ENCODE measurements at places on chromosomes 2 and 18.
A peak's percentile ranks its signal among the peaks of the same experiment; 100 is the strongest.

DNA sequence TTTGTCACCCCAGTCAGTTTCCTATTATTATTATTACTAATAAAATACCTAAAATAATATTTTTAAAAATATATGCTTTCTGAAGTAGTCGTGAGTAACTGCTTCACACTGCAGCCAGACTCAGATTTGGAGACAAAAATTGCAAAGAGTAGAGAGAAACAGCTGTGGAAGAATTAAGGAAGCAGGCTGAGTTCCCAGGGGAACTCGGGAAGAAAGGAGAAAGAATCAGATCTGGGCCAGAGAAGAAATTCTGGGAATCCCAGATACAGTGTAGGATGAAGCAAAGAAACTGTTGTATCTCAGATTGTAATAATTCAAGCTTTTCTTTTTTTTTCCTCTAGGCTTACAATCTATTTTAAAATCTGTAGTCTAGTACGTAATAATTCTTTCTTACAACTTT is 182.3 kb downstream of the FTCDNL1 start:
- peak; percentile 36 for DNase-seq

GRCh38 chr18:3498698-3499471 is 48.9 kb downstream of the TGIF1 start:
- DNase-seq = peak; percentile 65

DNA sequence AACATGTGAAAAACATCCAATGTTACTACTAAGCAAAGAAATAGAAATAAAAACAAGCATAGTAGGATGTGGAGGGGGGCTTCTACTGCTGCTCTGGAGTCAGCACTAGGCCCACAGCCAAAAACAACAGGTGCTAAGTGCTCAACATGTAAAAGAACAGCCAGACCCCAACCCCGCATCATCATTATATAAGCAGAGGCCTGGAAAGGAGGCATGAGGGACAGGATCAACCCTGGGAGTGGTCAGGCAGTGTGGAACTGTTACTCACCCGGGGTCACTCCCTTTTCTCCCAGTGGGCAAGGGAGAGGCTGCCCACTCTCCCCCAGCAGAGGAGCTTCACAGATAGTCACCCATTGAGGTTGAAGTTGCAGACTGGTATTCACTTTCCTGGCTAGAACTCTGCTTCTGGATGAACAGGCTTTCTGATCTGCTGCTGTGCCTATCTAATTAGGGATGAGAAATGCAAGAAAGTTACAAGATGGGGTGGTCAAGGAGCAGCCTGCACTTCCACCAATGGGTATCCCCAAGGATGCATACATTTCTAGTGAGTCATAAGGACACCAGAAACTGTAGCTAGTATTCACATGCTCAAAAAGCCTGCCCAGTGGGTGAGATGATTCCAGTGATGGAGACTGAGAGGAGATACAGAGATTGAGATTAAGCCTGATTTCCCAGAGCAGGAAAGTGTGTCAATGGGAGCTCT is 480.1 kb upstream of the TCF4 start:
- peak; percentile 82 for DNase-seq

DNA sequence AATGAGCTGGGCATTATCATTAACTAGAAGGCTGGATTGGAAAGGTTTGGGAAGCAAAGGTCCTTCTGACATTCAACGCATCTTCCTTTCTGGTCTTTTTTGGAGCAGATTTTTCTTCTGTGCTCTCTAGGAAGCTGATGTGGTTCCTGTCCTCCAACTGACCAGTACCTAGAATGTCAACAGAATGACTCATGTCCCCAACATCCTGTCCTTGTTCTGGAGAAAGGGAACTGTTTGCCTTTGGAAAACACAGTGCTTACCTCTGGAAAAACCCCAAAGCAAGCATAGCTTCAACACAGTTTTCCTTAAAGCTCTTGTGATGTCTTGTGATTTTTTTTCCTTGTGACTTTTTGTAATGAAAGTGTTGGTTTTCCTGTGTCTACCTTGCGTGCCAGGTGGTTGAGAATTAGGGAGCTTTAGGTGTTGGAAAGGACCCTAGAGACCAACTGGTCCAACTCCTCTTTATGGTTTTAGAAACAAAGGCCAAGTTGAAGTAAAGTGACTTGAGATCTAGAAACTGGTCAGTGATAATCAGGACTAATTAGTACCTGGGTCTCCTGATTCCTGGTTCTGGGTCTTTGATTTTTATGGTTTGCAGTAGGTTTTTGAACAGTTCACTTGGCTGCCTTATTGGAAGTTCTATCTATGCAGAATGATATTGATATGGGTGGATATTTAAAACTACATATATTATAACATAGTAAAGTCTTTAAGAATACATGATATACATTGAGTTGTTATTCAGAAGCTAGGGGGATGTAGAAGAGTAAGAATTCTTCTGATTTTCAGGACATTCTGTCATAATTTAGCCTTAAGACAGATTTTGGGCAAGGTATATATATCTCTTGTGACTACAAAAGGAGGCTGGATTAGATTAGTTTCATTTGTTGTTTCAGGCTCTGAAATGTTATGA is 70.5 kb downstream of the FMNL2 start:
- DNase-seq = no peak

DNA sequence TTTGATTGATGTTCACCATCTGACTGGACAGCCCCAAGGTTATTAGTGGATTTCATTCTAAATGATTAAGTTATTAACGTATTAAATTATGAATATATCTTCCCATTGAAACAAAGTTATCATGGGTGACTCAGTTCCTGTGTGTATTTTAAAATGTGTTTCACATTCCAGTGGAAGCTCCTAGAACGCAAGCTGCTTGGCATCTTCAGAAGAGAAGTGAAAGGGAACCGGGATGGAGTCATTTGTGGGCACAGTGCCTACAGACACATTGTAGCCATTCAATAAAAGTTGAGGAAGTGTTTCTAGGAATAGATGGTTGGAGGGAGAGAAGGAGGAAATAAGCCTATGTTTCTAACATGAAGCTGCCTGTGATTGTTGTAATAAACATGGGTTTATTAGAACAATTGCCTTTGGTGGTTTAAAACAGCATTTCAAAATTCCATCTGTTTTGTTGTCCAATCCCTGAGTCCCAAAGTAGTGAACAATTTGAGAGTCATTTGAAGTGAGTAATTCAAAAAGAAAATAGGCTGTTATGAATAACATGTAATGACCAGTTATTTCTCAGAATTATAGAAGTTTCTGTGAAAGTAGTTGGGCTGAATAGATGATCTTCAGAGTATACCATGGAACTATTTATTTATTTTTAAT is 143.5 kb downstream of the PKP4 start:
- peak; percentile 39 for DNase-seq

DNA sequence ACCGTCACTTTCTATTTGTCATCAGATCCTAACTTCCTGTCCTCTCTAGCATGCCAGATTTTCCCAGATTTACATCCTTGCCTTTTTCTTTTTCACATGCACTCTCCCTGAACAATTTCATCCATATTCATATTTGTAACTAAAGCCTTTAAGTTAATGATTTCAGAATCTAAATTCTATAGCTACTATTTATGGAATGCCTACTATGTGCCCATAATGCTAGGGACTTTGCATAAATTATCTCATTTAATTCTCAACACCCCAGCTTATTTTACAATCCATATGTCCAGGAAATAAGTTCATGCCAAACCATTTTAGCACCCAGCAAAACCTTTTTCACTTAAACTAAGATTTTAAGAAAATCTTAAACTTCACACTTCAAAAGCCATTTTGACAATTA is 531.9 kb downstream of the NUP35 start:
- DNase-seq = no peak

GRCh38 chr18:48815581-48816324 is 135.0 kb downstream of the SMAD7 start:
- DNase-seq = peak; percentile 8

DNA sequence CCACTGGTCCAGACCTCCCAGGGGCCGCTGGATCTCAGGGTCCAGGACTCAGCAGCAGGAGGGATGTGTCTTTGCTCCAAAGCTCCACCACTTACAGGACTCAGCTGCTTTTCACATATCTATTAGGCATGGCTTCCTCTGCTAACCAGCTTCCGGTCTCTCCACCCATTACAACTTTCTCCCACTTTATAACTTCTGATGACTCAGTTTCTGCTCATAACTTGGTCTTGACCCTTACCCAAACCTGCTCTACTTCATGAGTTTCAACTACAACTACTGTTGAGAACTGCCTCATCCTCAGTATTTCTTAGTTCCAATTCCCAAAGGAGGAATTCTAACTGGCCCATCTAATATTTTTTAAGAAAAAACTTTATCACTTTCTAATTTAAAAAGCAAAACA is 17.2 kb downstream of the SULT1C2 start:
- no peak for DNase-seq

DNA sequence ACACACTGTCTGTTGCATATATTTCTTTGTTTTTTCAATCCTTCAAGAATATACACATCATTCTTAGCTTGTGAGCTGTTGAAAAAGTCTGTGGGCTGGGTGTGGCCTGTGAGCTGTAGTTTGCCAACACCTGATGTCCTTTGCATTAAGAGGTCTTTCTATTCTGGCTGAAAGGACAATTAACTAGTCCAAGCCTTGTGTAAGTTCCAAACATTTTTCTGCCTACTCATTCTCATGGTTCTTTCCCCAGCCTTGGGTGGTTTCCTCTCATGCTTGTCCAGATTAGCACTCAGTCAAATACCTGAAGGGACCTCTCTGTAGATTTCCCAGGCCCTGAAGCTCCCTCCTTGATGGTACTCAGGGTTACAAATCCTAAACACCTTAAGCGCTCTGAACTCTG is 57.8 kb upstream of the NABP1 start:
- DNase-seq = no peak

GRCh38 chr2:83654091-83654611 is 804.9 kb downstream of the SUCLG1 start:
- DNase-seq = no peak

DNA sequence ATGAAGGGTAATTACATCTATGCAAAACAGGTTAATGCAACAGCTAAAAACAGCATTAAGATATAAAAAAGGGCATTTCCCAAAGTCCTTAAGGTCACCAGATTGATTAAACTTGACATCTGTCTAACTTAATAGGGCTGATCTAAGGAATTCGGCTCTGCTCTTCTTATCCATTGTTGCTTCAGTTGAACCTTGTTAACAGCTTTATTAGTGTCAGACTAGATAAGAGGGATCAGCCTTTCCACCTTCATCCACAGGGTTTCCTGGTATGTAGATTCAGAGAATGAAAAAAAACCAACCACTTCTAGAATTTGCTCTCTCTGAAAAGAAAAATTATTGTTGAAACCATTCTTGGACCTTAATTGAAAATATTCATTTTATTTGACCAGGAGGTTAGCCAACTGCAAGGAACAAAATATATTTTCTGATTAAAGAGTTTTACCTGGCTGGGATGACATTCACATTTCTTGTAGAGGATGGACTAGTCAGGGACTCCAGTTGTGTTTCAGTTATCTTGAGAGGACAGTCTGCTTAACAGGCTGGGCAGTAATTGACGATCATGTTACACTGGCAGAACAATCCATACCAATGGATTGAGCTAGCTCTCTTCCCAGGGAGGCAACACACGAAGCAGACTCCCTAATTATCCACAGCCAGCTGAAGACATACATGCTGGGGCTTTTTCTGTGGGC is 357.4 kb upstream of the ACVR2A start:
- no peak for DNase-seq

DNA sequence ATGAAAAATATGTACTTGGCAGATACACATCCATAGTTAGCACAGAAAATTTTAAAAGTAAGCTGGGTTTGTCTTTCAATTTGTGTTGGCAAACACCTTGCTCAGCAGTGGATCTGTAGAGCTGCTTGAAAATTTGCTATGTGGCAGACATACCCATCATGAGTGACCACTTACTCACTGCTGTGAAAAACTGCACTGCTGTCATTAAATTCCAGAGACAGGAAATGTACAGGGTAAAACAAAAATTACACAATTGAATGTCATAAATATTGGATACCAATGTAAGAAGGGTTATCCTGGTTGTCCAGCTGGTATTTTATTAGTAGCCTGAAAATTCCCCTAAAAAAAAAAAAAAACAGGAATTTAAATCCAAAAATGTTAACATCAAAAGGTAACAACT is 24.5 kb downstream of the NIF3L1 start:
- DNase-seq = no peak

- DNase-seq = no peak
Measured at GRCh38 chr2:31334311-31335026, 80.1 kb downstream of the XDH start.

- no peak for DNase-seq
Measured at GRCh38 chr18:76380791-76381405, 114.1 kb downstream of the ZNF516 start.

DNA sequence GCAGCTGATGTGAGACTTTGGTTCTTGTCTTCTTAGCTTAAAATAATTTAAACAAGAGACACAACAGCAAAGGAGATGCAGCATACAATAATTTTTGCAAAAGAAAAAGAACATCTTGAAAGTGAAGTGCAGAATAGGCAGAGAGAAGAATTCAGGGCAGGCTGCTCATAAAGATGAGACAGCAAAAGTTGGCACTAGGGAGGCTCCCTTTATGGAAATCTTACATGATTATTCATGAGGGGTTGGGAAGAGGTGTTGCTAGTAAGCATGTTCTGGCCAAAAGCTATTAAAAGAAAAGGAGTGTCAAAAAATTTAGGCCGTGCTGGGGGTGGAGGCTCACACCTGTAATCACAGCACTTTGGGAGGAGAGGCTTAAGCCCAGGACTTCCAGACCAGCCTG is 4.2 kb upstream of the ALPP start:
- DNase-seq = no peak

- DNase-seq = no peak
Measured at GRCh38 chr2:20094142-20094755, 42.8 kb upstream of the LAPTM4A start.

- no peak for DNase-seq
Measured at GRCh38 chr2:67462738-67463496, 65.8 kb downstream of the ETAA1 start.

- peak; percentile 64 for DNase-seq
Measured at GRCh38 chr2:54570925-54571694, 115.0 kb downstream of the SPTBN1 start.

GRCh38 chr18:53219853-53220252 is 879.9 kb downstream of the DCC start:
- no peak for DNase-seq

DNA sequence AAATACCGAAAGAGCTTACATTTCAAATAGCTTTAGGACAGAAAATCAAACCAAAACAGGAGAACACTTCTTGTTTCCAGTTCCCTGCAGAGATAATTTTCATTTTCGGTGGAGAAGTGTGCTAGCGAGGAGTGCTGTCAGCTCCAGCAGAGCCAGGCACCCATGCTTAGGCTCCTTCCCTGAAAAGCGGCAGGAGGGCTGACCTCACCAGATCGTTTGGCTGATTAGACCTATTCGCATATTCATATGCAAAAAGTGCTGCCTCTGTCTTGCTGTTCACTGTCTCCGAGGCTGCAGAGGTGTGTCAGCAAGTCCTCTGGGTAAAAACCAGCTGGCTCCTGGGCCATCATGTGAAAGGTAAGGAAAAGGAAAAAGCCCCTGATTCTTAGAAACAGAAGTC is 225.8 kb upstream of the COPS8 start:
- no peak for DNase-seq

GRCh38 chr18:8762968-8763367 is 57.6 kb downstream of the MTCL1 start:
- no peak for DNase-seq

GRCh38 chr2:222984908-222985307 is 67.1 kb upstream of the KCNE4 start:
- no peak for DNase-seq

Data from right hindlimb (tissue), 1 donor.